ENCODE measurements at places on chromosomes 1 and 21.

GRCh38 chr1:205924460-205924790 lies 18.8 kb downstream of the SLC26A9 start:
- DNase-seq: no peak

DNA sequence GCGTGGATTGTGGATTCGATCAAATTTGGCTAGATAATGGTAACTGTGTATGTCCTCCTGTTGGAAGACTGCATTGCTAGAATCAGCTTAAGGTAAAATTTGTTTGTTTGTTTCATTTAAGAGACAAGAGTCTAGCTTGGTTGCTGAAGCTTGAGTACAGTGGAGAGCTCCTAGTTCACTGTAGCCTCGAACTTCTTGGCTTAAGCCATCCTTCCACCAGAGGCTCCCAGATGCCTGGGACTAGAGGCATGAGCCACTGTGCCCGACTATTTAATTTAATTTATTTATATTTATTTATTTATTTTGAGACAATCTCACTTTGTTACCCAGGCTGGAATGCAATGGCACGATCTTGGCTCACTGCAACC lies 1.5 kb downstream of the PHACTR4 start:
- no peak for DNase-seq

- DNase-seq: no peak
Observed at GRCh38 chr1:50667272-50667671, 244.0 kb upstream of the DMRTA2 start.

- DNase-seq: no peak
Observed at GRCh38 chr21:42566524-42567213, 53.0 kb downstream of the SLC37A1 start.

GRCh38 chr1:246398126-246398813 lies 108.8 kb downstream of the SMYD3 start:
- DNase-seq: no peak

DNA sequence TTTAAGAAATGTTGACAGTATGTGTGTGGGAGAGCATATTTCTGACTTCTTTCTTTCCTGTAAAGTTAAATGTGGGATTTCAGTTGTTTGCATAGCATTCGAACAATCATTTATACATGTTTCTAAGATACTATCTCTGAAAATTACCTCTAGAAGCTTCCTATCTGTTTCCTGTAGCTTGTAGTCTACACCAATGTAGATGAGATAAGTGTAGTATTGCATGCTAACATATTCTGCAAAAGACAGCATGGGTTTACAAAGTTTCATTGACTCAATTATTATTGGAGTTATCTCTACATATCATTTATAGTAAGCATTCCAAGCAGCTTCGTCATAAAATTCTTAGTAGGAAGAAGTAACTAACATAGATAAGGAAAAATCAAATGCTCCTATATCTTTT lies 98.9 kb upstream of the DPYD start:
- DNase-seq: no peak

GRCh38 chr1:244205171-244205570 lies 154.1 kb downstream of the ZBTB18 start:
- no peak for DNase-seq

DNA sequence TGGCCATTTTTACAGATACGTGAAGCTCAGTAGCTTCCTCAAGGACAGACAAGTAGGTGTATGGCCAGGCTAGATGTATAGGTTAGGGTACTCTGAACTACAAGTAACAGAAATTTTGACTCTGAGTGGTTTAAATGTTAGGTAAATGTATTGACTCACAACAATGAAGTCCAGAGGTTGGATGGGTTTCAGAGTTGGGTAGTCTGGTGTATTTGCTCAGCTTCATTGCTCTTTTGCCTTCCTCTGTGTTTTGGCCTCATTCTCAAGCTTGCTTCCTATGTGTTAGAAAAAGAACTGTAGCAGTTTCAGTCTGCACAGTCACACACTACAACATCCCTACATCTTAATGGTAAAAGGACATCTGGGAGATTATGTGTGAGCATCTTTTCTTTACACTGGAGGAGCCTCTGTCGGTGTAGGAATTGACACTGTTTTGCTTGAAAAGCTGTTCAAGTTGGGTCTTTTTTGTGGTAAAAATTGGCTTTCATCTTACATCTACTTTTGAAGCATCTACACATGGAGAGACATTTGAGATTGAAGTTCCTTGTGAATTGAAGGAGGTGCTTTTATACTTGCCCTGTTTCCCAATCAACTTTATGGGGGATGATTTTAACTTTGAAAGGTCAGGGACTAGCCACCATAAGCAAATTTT lies 64.4 kb downstream of the MAST2 start:
- no peak for DNase-seq

- DNase-seq: no peak
Observed at GRCh38 chr1:108149796-108150467, 50.2 kb downstream of the SLC25A24 start.

DNA sequence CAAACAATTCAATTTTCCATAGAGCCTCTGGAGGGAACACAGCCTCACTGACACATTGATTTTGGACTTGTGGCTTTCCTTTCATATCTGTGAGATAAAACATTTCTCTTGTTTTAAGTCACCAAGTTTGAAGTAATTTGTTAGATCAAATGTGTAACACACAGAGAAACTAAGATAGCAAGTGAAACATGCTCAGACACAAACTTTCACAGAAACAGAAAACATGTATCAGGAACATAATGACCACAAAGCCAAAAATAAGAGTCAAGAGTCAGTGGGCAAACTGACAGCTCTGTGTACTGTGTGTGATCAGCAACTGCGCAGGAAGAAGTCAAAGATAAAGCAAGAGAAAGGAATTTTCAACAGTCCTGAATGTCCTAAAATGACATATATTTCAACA lies 1237.5 kb downstream of the AMY1C start:
- no peak for DNase-seq

DNA sequence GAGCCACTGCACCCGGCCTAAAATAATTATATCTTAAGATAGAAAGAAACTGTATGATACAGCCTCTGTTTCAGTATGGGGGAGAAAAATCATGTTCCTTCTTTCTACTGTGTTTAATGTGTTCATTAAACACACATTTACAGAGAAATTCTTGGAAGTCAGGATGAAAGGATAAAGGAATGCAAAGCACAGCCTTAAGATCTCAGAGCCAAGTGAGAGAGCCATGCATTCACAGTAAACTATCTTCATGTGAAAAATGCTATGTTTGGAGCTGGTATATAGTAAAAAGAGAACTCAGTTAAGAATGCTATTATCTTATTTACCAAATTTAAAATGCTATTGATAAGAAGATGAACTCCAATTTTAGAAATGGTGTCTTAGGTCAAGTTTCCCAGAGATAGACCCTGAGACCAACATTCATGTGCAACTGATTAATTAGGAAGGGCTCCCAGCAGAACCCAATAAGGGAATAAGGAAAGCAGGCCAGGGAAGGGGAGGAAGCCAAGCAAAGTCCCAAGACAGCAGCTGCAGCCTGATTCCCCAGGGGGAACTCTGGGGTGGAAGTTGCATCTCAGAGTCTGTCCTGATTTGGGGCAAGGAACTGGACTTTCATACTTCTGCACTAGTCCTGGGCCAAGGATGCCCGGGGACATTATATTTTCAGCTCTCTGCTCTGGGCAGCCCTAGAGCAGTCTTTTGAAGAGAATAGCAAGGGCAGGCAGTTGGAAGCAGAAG lies 130.0 kb upstream of the ZNF648 start:
- no peak for DNase-seq

GRCh38 chr1:78060857-78061563 lies 15.2 kb downstream of the GIPC2 start:
- no peak for DNase-seq

DNA sequence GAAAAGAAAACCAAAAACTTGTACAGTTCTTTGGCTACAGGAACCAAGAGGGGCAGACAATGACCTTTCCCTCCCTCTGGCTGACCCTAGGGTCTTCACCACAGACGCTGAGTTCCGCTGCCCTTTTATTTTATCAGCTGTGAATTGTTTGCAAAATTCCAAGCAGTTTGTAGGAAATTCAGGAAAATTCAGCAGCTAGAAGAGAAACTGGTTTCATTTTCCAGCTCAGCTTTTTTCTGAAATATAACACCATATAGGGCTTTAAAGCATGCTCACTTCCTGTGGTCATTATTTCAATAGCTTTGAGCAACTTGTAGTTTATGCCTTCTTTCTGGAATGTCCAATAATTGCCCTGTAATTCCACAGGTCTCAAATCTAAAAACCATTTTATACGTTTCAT lies 5.5 kb upstream of the PIK3R3 start:
- DNase-seq: no peak

GRCh38 chr1:1387098-1388077 lies 11.7 kb downstream of the CCNL2 start:
- DNase-seq: no peak

GRCh38 chr21:38917043-38917774 lies 111.5 kb downstream of the ETS2 start:
- DNase-seq: peak; percentile 73

DNA sequence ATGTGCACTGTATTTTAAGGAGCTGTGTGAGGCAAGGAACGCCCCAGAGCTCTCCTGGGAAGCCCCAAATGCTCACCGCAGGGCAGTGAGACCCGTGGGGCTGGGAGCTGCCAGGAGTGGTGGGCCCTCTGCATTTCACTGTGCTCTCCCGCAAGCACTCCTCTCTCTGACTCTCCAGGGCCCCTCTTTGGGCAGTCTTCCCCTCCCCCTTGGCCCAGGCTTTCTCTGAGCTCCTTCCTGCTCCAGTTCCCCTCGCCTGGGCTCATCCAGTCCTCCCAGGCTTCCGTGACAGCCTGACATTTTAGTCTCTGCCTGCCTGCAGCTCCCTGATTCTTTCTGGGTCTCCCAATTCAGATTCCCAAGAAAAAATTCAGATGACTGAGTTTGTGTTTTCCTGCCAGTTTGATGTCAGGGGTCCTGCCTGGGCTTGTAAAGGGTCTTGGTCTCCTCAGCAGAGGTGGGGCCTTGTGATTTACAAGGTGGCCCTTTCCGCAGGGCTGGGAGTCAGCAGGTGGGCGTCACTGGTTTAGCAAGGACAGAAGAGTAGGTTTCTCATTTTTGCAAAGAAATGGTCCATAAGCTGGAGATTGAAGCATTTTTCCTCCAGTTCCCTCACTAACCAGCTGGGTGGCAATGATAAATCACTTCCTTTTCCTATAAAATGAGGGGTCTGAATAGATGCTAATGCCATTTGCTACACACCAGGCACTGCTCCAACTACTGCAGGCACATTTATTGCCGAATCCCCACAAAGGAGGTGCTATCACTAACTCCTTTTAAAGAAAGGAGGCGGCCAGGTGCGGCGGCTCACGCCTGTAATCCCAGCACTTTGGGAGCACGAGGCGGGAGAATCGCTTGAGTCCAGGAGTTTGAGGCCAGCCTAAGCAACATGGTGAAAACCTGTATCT lies 1.9 kb upstream of the CA6 start:
- no peak for DNase-seq

GRCh38 chr21:31117128-31117916 lies 79.0 kb upstream of the KRTAP19-8 start:
- DNase-seq: no peak

GRCh38 chr1:209435654-209436566 lies 147.6 kb upstream of the CAMK1G start:
- DNase-seq: peak; percentile 56

DNA sequence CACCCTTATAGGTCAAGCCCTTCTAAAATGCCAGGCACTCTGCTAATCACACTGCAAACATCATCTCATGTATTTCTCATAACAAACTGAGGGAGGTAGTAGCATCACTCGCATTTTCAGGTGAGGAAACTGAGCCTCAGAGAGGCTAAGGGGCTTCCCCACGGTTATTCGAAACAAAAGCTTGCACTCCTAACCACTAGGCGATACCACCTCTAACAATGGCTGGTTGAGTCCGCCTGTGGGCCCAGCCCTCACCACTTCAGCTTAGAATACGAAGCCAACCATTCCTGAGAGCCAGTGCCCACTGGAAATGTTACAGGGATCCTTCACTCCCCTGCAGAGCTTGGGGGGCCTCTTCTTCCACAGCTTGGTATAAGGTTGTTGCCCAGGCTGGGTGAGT lies 65.3 kb upstream of the TENT5C start:
- DNase-seq: no peak

GRCh38 chr1:168932539-168932938 lies 174.0 kb upstream of the ATP1B1 start:
- no peak for DNase-seq

DNA sequence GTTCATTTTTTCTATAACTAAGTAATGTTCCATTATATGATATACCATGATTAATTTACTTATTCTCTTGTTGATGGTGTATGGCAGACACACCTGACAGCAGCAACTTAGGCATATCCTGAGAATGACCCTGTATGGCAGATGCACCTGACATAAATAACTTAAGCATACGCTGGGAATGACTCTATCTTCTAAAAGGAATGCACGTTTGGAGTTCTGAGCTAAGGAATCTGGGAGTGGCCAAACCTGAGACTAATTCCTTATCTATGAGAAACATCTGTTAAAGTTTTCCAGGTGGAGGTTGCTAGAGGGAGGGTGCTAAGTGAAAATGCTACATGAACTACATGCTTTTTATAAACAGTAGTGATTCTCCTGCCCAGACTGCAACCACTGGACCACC lies 96.7 kb upstream of the RGS18 start:
- DNase-seq: no peak

- peak; percentile 16 for DNase-seq
Observed at GRCh38 chr1:116373431-116374352, 648 bp downstream of the ATP1A1 start.

DNA sequence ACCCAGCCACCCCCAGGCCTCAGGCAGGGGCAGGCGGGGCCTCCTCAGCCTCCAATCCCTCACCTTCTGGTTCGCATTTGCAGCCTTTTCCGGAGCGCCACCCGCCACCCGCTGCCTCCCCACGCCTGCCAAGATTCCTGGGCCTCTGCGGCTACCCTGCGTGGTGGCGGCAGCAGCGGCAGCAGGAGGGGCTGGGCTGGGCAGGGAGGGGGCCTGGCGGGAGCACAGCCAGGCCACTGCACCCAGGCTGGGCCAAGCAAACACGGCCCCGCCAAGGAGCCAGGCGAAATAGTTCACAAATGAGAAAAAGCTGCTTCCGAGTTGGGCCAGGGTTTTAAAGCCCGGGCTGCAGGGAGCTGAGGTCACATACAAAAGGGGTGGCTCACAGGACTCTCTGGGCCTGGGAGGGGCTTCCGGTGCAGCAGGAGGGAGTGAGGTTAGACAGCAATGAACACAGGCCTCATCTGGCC lies 9.8 kb downstream of the COL8A2 start:
- no peak for DNase-seq

GRCh38 chr1:184562806-184563205 lies 176.0 kb downstream of the C1orf21 start:
- peak; percentile 61 for DNase-seq

DNA sequence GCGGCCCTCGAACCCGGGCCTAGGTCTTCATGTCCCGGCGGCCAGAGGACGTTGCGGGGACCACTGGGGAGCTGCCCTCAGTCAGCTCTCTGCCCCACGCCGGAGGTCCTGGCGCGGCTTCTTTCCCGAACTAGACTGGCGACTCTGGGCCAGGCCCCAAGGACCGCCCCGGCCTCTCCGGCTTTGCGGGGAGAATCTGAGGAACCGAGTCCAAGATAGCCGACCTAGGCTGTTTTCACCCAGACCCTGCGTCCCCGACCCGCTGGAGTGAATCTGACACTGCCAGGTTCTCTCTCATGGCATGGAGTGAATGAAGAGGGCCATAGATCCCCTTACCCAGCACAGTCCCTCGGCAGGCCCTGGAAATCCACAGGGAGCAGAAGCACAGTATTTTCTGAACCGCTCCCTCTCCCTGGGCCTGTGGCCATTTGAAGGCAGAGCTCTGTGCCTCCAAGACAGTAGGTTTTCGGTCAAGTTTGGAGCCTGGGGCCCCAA lies 9.9 kb upstream of the BARHL2 start:
- no peak for DNase-seq
